ENCODE measurements at places on chromosomes 4 and X.

GRCh38 chrX:10126044-10126443, 30.7 kb upstream of the CLCN4 start:
- no peak for DNase-seq

- no peak for DNase-seq
Observed at GRCh38 chrX:2715066-2715600, 24.0 kb downstream of the CD99 start.

- DNase-seq, result no peak
Observed at GRCh38 chr4:17188547-17189400, 290.3 kb upstream of the LDB2 start.

DNA sequence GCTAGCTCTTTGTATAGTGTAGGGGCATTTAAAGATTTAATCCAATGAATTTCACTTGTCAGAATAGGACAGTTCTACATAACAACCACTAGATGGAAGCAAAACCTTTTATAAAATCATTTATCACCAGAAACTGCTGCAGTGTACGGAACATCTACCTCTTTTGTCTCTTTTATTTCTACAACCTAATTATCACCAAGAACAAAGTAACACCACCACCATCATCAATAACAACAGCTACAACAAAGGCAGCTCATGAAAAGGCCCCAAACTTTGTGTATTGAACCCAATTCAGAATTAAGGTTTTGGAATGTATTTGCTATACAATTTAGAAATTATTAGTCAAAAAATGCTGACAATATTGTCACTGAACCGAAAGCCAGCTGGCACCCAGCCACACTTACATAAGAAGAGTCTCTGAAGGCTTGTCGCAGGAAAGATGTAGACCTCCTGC, 260.9 kb upstream of the RPS6KA3 start:
- no peak for DNase-seq

GRCh38 chrX:153685156-153685536, 2.6 kb upstream of the SLC6A8 start:
- no peak for DNase-seq

- DNase-seq, result no peak
Observed at GRCh38 chr4:38313999-38314561, 349.9 kb upstream of the KLF3 start.

DNA sequence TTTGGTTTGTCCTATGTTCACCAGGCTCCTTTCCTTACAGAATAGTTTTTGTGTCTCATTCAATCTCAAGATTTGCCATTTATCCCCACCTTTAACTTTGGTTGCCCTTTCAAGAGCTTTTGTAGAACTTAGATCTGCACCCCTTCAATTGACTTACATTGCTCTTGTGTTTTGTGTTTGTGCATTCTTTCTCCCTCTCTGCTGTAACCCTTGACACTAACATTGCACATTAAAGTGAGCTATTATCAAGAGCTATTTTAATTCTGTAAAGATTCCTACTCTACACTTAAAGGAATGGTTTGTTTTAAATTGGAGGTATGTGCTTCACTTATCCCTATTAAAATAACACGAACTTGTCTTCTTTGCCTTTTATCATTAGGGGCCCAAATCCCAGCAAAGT, 65.3 kb downstream of the CDS1 start:
- no peak for DNase-seq

- DNase-seq, result peak; percentile 11
Observed at GRCh38 chr4:138673053-138673452, 342.5 kb upstream of the NOCT start.

- no peak for DNase-seq
Observed at GRCh38 chr4:134720030-134720429, 518.4 kb upstream of the PABPC4L start.

DNA sequence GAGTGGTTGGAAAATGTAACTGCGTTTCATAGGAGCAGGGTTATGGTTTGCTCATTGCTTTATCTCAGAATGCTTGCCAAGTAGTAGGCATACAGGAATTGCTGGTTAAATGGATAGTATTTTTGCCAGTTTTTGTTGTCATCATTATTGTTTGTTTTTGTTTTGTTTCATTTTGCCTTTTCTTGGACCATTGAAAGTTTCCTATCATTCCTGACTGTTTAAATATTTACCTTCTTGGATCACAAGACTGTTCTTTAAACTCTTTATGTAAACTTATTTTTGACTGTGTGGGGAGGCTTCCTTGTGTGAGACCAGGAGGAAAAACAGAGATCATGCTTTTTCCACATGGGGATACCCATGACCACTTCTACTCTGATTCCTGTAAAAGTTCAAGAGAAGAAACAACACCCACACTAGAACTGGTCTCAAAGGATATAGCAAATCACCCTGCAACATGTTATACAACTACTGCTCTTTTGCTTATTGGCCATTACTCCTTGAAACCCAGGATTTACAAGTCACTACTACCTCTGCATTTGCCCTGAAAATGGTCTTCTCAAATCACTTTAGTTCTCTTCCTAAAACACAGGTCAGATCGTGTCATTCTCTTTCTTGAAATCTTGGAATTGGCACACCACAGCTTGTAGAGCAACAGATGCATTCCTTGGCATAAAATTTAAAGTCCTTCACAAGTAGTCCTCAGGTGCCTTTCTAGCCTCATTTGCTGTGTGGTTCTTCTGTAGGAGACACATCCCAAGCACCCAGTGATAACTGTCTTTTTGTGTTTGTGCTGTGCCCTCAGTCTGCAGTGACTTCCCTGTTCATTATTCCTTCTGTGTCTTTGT, 51.3 kb downstream of the FNIP2 start:
- no peak for DNase-seq

DNA sequence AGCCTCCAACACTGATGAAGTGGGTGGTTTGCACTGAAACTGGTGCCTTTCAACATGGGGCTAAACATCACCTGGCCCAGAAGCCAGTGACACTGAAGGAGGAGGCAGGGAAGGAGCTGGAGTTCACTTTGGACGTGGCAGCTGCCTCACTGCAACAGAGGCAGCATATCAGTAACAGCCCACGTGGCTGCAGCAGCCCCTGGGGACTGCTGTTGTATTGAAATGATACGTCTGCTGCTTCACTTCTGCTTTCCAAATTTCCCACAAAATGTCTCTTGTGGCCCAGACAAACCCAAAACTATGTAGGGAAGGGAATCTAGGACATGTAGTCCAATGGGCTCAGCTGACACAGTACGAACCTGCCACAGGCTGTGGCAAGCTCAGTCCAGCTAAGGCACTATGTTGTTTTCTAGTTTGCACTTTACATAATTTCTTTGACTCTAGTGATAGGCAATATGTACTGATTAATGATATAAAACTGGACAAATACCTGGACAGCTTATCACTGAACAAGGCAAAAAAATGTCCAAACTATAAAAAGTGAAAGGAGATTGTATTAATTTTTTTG, 84.7 kb upstream of the RAPGEF2 start:
- DNase-seq, result no peak

- no peak for DNase-seq
Observed at GRCh38 chr4:173404296-173404865, 5.5 kb upstream of the SCRG1 start.

Data from HuH-7 (cell line).